ENCODE measurements at places on chromosomes 6 and 20. TPM values are rescaled to one million over a fixed set of nuclear protein-coding genes. Genes with fewer than 3 reads are reported as not detected.

The SEMG1 gene
- total RNA-seq: 0.46 TPM

The COL9A3 gene
- total RNA-seq: 43.0 TPM

The SLC17A9 gene
- total RNA-seq: 8.7 TPM

DNA sequence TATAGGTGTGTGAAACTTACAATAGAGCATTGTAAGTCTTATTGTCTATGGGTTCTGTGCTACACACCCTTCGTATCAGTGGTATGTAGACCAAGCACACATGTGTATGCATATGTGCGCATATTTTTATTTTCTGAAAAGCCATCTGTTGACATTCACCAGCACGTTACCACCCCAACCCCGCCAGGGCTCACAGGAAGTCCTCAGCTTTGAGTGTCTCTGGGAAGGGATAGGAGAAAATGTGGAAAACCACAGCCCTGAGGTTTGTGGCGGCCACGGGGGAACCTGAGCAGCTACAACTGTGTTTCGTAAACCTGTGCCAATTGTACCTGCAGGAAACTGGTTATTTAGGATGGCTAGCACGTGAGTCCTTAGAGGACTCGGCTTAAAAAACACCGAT, 123.3 kb upstream of the PHACTR3 start:
- H3K4me1 ChIP-seq: no peaks in the 10 kb centered on the region
- no peak overlapping the region for H3K4me3 ChIP-seq
- no peaks in the 10 kb centered on the region for H3K36me3 ChIP-seq
- DNase-seq: no peak

- no peak for DNase-seq
- H3K27ac ChIP-seq: no peak overlapping the region
- no peaks in the 10 kb centered on the region for H3K36me3 ChIP-seq
- no peaks in the 10 kb centered on the region for H3K27me3 ChIP-seq
- H3K4me3 ChIP-seq: no peak overlapping the region
- peaks cover 19% of the 10 kb centered on the region for H3K4me1 ChIP-seq
Measured at GRCh38 chr20:17932396-17932795, 36.2 kb downstream of the SNX5 start.

- no peak overlapping the region for H3K4me3 ChIP-seq
- H3K4me1 ChIP-seq: peaks cover 2% of the 10 kb centered on the region
- H3K27ac ChIP-seq: no peak overlapping the region
- H3K27me3 ChIP-seq: no peaks in the 10 kb centered on the region
Measured at GRCh38 chr20:18001131-18001921, 32.5 kb downstream of the MGME1 start.

- H3K4me1 ChIP-seq: peaks cover 4% of the 10 kb centered on the region
- H3K4me3 ChIP-seq: no peak overlapping the region
- H3K36me3 ChIP-seq: no peaks in the 10 kb centered on the region
- H3K27ac ChIP-seq: no peak overlapping the region
Measured at GRCh38 chr6:149843051-149843633, 21.0 kb downstream of the LRP11 start.

GRCh38 chr6:28914941-28915340, 8.8 kb downstream of the TRIM27 start:
- H3K27ac ChIP-seq: no peak overlapping the region
- no peak overlapping the region for H3K4me3 ChIP-seq
- peaks cover 80% of the 10 kb centered on the region for H3K36me3 ChIP-seq
- no peaks in the 10 kb centered on the region for H3K4me1 ChIP-seq

- no peaks in the 10 kb centered on the region for H3K27me3 ChIP-seq
- H3K36me3 ChIP-seq: no peaks in the 10 kb centered on the region
- DNase-seq: no peak
- H3K4me1 ChIP-seq: peaks cover 11% of the 10 kb centered on the region
- no peak overlapping the region for H3K4me3 ChIP-seq
Measured at GRCh38 chr6:52495922-52496321, 75.8 kb downstream of the EFHC1 start.

DNA sequence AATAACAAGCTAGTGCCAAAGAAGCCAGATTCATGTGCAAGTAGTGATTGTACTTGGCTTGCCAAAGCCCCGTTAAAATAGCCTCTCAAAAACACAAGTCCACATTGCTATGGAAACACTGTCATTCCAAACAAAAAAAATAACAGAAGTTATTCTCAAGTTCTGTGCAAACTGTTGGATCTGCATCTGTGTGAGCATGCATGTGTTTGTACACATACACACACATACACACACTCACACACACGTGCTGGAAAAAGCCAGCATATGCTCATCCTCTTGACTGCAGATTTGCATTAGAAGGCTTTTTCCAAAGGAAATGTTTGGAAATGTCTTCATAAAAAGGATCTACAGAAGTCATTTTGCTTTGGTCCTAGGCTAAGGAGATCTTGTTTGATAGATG, 13.4 kb upstream of the CBLN4 start:
- no peaks in the 10 kb centered on the region for H3K4me1 ChIP-seq

- H3K4me3 ChIP-seq: no peak overlapping the region
- no peak overlapping the region for H3K27ac ChIP-seq
Measured at GRCh38 chr20:20167698-20168097, 115.4 kb downstream of the CFAP61 start.

GRCh38 chr6:139430899-139431601, 56.6 kb upstream of the CITED2 start:
- DNase-seq: no peak
- H3K27ac ChIP-seq: no peak overlapping the region
- no peaks in the 10 kb centered on the region for H3K36me3 ChIP-seq
- no peaks in the 10 kb centered on the region for H3K4me1 ChIP-seq
- H3K4me3 ChIP-seq: no peak overlapping the region

DNA sequence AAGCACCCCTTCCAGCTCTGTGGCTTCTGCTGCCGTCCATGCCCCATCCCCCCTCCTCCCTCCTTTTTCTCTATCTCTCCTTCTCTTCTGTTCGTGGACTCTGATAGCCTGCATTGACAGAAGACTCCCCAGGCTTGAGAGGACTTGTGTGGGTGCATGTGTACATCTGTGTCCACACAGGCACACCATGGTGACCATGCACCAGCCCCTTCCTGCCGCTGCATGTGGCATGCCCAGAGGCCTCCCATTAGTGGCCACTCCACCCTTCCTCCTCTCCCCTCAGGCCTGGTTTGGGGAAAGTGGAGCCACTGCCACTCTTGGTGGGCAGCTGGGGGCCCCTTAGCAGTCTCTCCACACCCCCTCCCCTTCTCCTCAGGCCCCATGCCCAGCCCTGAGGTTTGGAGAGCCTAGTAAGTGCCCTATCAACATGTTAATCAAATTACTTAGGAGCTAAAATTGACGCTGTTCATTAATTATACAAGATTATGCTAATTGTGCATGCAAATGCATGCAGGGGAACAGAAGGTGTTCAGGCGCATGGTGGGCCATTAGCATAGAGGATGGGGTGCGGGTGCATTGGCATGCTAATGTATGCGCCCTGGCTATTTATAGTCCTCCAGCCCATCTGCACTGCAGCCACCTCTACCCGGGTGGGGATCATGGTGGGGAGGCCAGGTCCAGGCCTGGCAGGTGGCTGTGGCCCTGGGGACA, 45.9 kb downstream of the EBF4 start:
- no peaks in the 10 kb centered on the region for H3K36me3 ChIP-seq
- no peak for DNase-seq
- H3K4me3 ChIP-seq: no peak overlapping the region
- no peaks in the 10 kb centered on the region for H3K4me1 ChIP-seq
